ENCODE measurements at places on chromosomes 3 and 15. TPM values are rescaled to one million over a fixed set of nuclear protein-coding genes. Genes with fewer than 3 reads are reported as not detected.

SPSB4 gene
- total RNA-seq: 0.08 TPM

NPAP1 gene
- total RNA-seq: not detected

CCDC39 gene
- not detected for total RNA-seq

NRG4 gene
- total RNA-seq: 6.3 TPM

DNA sequence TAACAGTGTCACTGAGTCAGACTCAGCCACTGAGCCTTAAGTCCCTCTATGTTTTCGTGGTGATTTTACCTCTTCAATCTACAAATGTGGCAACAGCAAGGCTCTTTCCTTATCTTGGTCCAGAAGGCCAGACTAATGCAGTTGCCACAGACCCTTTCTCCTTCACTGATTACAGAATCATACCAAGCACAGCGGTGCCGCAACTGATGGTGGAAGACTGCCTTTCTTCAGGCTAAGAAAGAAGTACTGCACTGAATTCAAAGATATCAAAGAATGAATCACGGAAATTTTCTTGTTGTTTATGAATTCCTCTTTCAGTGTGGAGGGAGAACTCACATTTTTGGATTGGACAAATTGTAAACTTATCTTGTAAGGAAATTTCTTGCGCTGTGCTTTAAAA, 18.6 kb downstream of the DCP1A start:
- no peak for DNase-seq

- DNase-seq: no peak
These were observed 199.6 kb upstream of the IL12A start for GRCh38 chr3:159789017-159789416.

GRCh38 chr3:196156160-196156559, 55.0 kb downstream of the ZDHHC19 start:
- no peak for DNase-seq

GRCh38 chr3:129554356-129555152, 11.6 kb downstream of the H1-8 start:
- DNase-seq: no peak

DNA sequence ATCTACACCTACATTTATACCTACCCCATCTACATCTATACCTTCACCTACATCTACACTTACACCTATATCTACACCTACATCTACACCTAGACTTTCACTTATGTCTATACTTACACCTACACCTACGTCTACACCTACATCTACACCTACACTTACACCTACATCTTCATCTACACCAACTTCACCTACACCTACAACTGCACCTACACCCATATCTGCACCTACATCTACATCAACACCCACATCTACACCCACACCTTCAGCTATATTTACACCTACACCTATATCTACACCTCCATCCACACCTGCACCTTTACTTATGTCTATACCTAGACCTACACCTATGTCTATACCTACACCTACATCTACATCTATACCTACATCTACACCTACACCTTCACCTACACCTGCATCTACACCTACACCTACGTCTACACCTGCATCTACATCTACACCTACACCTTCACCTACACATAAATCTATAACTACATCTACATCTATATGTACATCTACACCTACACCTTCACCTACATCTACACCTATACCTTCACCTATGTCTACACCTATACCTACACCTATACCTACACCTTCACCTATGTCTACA, 30.9 kb upstream of the PRR23E start:
- DNase-seq: no peak
